ENCODE measurements at places on chromosomes 5 and 9.

DNA sequence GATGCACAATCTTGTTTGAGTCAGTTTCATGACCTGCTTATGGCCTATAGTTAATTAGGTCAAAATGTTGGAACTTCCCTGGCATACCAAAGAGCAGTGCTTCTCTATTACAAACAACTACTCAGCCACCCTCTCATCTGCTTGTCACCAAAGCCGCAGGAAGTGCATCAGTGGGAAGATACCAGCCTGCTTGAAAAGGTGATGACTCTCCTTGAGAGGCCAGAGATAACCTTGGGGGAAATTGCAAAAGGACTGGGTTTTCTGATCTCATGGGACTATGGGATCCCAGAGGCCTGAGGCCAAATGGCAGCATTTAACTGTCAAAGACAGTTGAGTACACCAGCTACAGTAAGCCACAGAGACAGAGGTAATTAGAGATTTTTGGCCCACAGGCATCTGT is 69.9 kb downstream of the C9orf57 start:
- no peak for DNase-seq

- DNase-seq: no peak
Observed at GRCh38 chr9:76462126-76462525, 3.1 kb downstream of the GCNT1 start.

DNA sequence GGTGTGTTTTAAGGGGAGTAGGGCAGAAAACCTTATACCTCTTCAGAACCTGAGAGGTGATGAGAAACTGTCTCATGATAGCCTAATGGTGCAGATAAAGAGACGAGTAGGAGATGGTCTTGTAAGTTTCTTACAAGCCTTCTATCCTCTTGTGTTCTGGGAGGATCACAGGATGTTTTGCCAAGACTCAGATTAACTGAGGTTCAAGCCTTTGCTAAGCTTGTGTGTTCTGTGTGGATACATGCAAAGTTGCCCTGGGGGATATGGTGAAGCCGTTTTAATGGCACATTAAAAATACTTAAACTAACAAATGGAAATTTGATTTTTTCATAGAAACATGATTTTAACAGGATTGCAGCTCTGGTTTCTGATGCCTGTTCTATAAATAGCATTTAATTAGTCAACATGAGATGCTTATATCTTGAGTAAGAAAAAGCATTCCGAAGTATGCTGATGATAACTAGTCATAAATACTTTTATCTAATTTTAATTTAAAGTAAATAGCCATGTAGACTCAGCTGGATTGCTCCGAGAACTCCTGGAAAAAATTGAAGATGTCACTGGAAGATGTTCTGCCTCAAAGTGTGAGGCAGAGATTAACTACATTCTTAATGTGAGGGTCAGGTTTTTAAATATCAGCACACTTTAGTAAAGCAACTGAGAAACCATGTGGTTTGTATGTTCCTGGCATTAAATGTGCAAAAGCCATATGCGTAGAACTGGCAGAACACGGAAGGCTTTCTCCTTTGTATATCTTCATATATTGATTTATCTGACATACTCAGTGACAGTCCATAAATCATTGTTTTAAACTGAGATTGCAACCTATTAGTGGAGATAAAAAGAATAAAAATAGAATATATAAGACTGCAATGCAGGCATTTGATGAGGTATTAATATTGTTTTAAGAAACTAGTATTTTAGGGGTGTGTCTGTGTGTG is 53.7 kb downstream of the IPO11 start:
- DNase-seq: no peak

GRCh38 chr9:38620483-38621433 is at the start of gene ANKRD18A:
Gene ANKRD18A, minus strand, starts transcription at chr9:38620596. Its CDS starts 311 bp downstream, at chr9:38620285.
- DNase-seq: peak; percentile 84

GRCh38 chr9:86763791-86764190 is 183.5 kb downstream of the GAS1 start:
- no peak for DNase-seq

GRCh38 chr5:13659391-13659790 is 285.1 kb downstream of the DNAH5 start:
- no peak for DNase-seq

- no peak for DNase-seq
Observed at GRCh38 chr5:52007230-52007858, 624.1 kb downstream of the ISL1 start.

GRCh38 chr9:123584202-123585176 is 228.5 kb downstream of the CRB2 start:
- DNase-seq: no peak

DNA sequence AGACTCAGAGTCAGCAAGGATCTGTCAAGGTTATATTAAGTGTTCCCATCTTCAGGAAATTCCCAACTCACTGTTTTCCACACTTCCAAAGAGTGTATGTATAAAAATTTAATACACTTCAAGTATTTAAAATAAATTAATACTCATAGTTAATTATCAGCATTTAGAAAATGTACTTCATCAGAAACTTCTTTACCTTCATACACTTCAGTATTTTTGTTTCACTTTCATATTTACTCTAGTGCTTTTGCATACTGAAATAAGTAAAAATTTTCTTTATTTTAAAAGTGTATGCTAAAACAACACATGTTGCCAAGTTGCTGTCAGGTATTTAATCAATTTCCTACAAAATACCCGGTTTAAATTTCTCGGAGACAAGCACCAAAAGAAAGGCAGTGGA is 16.5 kb downstream of the RICTOR start:
- no peak for DNase-seq

DNA sequence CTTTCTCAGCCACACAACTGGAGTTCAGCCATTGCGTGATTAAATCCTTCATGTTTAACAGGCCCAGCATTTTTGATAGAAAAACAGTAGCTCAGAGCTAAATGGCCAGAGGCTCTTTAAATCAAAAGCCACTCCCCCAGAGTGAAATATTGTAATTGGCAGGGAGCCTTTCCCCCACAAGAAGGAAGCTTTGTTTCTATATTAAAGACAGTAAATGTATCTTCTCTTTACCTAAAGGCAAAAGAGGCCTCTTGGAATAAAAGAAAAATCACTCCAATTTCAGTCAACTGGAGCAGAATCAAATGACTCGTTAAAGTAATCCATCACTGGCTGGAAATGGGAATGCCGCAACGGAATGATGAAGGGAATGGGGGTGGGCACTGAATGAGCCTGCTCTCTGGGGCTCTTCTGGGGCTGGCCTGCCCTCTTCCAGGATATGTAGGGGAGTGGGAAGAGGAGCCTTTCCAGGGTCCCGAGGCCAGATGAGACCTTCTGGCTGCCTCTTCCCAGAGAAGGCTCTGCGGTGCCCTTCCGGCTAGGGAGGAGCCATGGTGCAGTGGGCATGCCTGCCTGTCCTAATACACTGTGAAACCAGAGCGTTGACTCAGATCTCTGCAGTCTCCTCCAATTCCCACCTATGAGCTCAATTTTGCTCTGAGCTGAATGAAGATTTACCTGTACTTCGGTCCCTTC is 45.2 kb downstream of the ANKDD1B start:
- peak; percentile 78 for DNase-seq

- DNase-seq: no peak
Observed at GRCh38 chr9:4509590-4509984, 19.3 kb downstream of the SLC1A1 start.

GRCh38 chr9:77598991-77599390 is 49.1 kb downstream of the GNA14 start:
- DNase-seq: no peak

- DNase-seq: no peak
Observed at GRCh38 chr9:136436055-136436634, 3.5 kb downstream of the INPP5E start.

- no peak for DNase-seq
Observed at GRCh38 chr5:41763574-41763973, 106.7 kb downstream of the OXCT1 start.

DNA sequence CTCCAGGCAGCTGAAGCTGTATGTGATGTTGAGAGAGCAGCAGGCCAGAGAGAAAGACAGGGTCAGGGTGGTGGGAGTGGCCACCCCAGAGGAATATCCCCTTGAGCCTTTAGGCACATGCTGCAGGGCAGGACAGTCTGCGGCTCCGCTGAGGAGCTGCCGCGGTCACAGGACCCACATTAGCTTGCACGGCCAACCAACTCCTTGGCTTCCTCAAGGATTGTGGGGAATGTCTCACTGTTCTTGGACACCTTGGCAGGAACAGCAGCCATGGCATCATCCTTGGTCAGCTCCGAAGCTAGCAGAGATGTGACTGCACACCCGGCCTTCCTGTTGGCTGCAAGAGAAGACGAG is 27.8 kb downstream of the PCDHGC5 start:
- peak; percentile 79 for DNase-seq

- DNase-seq: peak; percentile 61
Observed at GRCh38 chr9:92756792-92757191, 7.8 kb downstream of the BICD2 start.

DNA sequence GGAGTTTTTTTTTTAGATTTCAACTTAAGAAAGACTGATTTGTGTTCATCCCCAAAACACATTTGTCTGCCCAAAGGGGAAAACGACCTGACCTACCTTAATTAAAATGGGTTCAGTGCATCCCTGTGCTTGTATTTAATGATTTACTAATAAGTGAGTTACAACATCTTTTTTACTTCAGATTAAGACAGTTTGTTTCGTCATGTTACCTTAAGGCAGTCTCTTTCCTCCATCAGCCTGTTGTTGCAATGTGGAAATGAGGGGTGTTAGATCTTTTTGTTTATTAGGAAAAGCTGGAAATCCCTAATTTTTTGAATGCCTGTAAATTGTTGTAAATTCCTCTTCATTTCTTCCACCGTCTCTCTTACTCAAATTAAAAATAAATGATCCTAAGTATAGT is 177.5 kb downstream of the GDNF start:
- DNase-seq: no peak

- DNase-seq: no peak
Observed at GRCh38 chr5:116343961-116344360, 230.7 kb downstream of the SEMA6A start.

GRCh38 chr5:99105216-99105615 is 176.4 kb upstream of the CHD1 start:
- no peak for DNase-seq

DNA sequence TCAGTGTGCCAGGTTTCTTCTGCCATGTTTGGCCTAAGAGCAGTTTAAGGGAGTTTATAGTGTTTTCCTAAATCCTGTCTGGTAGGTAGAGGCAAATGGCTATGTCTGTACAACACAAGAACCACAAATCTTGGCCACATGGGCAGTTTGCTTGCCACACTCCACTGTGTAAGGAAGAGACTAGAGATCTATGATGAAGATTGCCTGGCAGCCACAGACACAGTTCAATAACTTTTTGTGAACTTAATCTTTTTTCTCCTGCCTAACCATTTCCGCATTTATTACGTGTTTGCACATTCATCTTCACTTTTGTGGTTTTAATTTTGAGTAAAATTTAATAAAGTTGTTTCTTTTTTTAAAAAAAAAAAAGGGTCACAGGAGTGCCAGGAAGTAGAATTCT is 5.8 kb downstream of the MFAP3 start:
- DNase-seq: no peak

DNA sequence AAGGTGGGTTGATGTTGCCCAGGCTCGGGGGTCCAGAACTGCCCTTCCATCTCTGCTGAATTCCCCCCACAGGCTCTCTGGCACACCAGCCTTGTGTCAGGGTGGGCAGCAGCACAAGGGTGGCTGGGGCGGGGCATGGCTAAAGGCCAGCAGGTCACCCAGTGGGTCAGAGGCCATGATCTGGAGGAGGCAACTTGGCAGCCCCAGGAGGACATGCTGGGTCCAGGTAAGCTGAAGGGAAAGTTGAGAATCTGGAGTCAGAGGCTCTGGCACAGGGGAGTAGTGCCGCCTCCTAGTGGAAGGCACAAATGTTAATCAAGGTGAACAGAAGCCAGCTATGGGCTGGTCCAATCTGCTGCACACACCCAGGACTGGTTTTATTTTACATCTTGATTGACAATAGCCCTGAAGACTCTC is 6.2 kb downstream of the TMEM8B start:
- no peak for DNase-seq

DNA sequence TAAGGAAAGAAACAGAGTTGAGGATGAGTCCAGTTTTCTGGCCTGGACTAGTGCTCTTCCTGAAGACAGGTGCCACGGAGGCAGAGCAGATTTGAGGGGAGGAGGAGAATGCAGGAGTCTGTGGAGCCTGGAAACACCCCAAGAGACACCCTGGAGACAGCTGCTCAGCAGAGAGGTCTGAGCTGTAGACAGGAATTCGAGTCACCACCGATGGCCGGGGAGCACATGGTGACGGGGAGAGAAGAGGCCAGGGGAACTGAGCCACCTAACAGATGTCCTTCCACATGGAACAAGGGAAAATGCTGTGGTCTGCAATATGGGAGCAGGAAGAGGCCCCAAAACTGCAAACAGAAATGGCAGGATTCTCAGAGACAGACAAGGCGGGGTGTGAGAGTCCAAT is 22.9 kb downstream of the CPLX2 start:
- DNase-seq: no peak

DNA sequence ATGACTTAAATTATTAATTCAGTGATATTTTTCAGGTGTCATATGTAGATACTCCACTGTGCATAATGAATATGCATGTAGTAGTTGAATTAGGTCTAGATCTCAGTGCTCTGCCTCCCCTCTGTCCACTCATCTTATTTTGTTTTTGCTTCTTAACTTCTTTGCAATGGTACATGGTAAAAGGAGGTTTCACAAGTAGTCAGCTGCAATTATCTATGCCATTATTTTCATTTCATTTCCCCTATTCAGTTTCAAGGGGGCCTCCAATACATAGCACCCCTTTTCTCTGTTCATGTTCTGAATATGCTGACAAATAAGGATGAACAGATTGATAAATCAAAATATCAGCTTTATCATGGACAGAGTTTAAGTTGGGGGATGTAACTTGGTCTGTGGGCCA is 511.6 kb upstream of the ZNF608 start:
- DNase-seq: no peak

DNA sequence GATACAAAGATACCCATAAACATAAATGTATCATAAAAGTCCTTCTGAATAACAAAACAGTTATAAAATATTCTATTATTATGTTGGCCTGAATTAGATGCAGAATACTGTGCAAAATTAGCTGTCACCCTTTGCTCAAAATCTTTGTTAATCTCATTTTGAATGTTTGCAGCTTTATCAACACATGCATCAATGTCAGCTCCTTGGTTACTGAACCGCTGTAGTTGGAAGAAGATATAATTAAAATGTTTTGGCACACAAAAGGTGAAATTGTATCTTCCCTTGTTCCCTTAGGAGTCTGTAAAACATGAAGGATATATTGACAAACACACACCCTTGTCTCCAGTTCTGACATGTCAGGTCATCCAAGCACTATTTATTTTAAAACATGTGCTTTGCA is 146.3 kb upstream of the POU5F2 start:
- DNase-seq: no peak

GRCh38 chr9:79741381-79741780 is 169.6 kb downstream of the TLE4 start:
- no peak for DNase-seq

DNA sequence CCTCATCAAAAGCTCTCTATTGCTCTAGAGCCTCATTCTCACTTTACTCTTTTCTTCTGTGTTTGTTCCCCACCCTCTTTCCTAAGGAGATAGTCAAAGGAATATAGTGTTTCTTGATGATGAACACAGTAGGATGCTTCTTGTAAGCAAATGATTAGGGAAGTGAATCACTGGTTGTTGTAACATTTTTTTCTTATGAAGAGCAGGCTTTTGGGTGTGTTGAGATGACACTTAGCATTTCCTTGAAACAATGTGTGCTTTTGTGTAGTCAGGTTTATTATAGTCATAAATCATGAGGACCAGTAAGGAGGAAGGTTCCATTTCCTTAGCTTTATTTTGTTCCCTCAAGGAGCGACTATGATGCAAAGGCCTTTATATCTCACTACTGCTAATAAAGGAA is 1991.3 kb upstream of the C9orf72 start:
- DNase-seq: no peak

Data from aorta (tissue), 5 donors.